B cell (primary cell): ENCODE measurements at places on chromosomes 5 and 9.

GRCh38 chr5:177455661-177456590 lies 9.3 kb downstream of the PRR7 start:
- H3K36me3 ChIP-seq = no peaks in the 10 kb centered on the region
- peak overlapping the region; percentile 84 for H3K4me3 ChIP-seq
- no peaks in the 10 kb centered on the region for H3K27me3 ChIP-seq
- H3K27ac ChIP-seq = peak overlapping the region; percentile 88
- DNase-seq = peak; percentile 96

DNA sequence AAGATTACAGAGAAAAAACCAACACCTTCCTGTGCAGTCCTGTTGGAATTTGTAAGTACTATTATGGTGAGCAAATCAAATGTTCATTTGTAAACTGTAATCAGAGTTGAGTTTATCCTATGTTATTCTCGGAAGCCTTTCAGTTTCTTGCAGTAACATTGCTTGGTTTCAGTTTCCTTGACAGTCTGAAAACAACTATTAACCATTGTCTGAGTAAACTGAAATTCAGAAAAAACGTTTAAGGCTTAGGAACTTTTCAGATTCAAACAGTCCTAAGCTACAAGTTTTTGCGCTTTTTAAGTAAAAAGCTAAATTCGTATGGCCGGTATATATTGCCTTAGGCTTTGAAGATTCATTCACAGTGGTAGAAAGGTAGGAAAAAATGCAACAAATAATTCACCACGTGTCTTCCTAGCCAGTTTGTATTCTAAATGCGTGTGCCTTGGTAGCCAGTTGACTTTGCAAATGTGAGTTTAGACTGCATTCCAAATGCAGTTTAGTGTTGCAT lies 2.5 kb downstream of the GPBP1 start:
- H3K4me1 ChIP-seq = peaks cover 71% of the 10 kb centered on the region
- no peaks in the 10 kb centered on the region for H3K27me3 ChIP-seq
- H3K36me3 ChIP-seq = peaks cover 8% of the 10 kb centered on the region
- peak; percentile 42 for DNase-seq
- peak overlapping the region; percentile 100 for H3K4me3 ChIP-seq

DNA sequence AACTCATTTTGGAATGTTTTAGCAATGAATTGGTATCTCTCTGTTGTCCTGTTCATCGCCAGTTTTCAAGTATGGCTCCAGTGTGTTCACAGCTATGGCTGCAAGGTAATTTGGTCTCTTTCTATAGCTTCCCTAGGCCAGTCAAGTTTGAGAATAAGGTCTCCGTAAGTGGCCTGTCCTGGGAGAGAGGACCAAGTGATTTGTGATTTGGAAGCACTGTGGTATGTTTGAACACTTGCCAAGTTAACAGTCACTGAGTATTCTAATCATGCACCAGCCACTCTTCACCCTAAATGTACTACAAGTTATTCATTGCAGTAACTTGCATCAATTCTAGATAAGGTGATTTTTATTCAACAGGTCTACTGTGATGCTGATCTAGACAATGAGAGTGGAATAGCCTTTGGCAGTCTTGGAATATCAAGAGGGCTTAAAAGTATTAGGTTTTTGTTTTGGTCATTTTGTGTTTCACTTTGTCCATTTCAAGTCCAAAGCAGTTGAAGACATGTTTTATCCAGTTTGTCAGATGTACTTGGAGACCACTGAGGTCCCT lies 41.1 kb downstream of the G3BP1 start:
- peaks cover 24% of the 10 kb centered on the region for H3K36me3 ChIP-seq
- no peak for DNase-seq
- no peak overlapping the region for H3K27ac ChIP-seq
- H3K27me3 ChIP-seq = no peaks in the 10 kb centered on the region
- H3K4me1 ChIP-seq = no peaks in the 10 kb centered on the region

DNA sequence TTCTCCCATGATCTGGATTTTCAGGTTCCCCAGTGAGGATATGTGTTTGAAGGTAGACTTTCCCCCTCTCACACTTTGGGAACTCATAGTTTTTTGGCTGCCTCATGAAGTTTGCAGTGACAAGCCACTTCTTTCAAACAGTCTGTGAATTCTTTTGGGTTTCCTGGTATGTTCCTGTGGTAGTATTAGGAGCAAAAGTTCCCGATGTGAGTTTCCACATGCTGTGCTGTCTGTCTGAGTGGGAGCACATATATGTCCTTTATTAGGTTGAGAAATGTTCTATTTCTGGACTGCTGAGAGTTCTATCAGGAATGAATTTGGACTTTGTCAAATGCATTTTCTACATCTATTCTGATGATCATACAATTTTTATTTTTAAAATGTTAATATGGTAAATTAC lies 273.2 kb upstream of the TARS1 start:
- no peaks in the 10 kb centered on the region for H3K36me3 ChIP-seq
- no peak for DNase-seq
- no peak overlapping the region for H3K4me3 ChIP-seq
- no peak overlapping the region for H3K27ac ChIP-seq
- H3K27me3 ChIP-seq = no peaks in the 10 kb centered on the region

DNA sequence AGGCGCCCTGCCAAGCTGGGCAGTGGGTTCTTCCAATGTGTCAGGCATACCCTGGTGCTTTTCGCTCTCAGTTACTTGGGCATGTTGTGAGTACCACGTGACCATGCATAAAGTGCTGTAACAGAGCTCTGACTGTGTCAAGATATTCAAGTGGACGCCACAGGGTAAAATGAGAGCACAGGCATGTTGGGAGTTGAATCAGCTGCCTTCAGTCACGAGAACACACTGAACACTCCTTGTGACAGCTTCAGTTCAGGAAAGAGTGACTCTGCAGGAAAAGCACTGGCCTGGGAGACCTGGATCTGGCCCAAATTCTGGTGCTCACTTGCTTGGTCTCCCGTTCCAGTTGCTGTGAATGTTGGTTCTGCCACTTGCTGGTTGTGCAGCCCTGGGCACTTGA lies 5.1 kb downstream of the MLANA start:
- H3K27ac ChIP-seq = no peak overlapping the region
- H3K36me3 ChIP-seq = peaks cover 3% of the 10 kb centered on the region
- H3K4me1 ChIP-seq = no peaks in the 10 kb centered on the region
- no peaks in the 10 kb centered on the region for H3K27me3 ChIP-seq
- H3K4me3 ChIP-seq = no peak overlapping the region

DNA sequence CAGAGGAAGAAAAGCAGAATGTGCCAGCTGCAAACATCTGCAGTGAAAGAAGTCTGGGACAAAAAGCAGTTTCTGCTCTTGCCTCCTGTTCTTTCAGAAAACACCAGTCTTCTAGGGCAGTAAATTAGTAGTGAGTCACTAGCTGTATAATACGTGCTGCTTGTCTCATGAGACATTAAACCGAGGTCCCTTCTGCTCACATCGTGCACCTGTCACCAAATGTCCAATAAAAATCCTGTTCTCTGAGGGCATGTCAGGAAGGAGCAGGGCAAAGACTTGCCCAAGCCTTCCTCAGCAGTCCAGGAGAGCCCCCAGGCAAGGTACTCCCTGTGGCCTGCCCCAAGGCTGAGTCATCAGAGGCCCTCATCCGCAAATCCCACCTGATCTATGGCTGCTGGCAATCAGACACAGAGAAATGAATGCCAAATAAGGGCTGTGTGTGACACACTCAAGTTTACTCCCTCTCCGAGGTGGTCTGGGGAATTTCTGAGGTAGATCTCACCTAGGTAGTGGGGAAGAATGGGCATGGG lies 255.3 kb upstream of the SMARCA2 start:
- no peak overlapping the region for H3K4me3 ChIP-seq
- no peaks in the 10 kb centered on the region for H3K36me3 ChIP-seq
- no peak overlapping the region for H3K27ac ChIP-seq

DNA sequence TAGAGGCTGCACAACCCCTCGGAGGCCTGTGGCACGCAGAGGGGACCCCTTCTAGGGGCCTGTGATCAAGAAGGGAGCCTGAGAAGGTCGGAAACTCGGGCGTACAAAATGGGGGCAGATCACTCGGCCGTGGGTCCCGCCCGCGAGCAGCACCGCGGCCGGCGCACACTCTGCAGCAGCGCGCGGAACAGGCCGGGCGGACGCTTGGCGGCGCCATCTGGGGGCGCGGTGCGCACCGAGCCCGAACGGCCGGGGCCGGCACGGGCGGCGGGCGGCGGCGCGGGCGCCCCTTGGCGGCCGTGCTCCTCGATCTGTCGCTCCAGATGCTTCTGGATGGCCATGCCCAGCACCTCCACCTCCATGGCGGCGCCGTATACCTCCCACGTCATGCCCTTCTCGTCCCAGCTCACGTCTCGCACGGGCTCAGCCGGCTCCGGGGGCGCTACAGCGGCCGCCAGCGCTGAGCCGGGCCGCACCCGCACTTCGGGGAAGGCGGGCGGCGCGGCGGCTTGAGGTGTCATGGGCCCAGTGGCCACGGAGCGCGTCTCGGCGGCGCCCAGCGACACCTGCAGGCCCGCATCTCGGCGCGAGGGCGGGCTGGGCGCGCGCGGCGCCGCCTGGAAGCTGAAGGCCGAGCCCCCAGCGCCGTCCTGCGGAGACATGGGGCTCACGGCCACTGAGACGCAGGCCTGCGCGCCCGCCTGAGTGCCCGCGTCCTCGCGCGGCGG lies 13.1 kb downstream of the GPRIN1 start:
- H3K36me3 ChIP-seq = no peaks in the 10 kb centered on the region
- DNase-seq = peak; percentile 77
- no peak overlapping the region for H3K27ac ChIP-seq
